ENCODE measurements at places on chromosomes 6 and 20.

GRCh38 chr20:48275286-48276020 is 490.2 kb upstream of the SULF2 start:
- DNase-seq = no peak

DNA sequence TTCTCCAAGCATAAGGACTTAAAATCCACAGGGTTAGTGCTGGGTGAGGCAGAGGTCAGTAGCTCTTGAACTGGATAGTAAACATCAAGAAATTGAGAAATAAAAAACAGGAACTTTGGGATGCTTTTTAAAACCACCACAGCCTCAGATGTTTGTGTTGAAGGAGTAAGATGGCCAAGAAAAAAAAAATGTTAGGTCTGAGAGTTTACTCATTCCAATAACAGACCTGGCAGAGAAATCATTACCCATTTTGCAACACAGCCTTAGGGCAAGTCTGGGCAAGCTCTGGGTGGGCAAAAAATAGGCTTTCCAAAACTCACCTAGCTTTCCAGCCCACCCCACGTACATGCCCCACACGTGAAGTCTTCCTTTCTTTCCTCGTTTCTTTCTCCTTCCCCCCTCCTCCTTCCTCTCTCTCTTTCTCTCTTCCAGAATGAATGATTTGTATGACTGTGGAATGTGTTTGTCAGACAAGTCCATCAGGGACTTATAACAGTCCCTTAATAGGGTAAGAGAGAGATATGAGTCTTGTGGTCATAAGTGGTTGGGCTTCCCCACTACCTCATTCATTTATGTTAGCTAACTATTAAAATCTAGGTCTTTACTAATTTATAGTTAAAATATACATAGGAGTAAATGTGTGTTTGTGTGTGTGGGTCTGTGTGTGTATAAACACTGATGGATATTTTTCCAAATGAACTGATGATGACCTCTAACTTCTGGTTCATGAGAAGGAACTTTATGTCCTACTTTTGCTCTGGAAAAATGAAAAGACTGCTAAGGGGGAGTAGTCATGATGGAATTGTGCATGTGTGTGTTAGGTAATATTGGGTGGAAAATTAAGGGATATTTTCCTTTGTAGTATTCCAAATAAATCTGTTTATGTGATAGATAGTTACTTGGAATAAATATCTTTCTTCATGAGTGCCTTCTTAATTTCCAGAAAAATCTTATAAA is 18.0 kb upstream of the DSE start:
- DNase-seq = no peak

GRCh38 chr6:132007474-132008190 is 56.5 kb upstream of the CCN2 start:
- DNase-seq = no peak

- no peak for DNase-seq
Observed at GRCh38 chr20:37351689-37352607, 6.0 kb downstream of the SRC start.

DNA sequence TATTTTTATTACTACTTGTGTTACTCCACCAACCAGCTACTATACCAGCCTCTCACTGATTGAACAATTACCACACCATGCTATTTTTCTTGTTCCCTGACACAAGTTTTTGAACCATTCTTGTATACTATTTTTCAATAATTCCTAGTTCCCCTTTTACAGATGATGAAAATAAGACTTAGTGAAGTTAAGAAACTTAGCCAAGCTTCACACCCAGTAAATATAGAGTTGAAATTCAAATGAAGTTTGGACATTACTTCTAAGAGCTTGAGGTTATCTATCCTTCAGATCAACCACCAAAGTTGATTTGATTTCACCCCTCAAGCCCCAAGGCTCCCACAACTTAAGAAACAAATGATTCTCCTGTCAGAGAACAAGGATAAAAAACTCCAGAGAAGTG is 13.1 kb upstream of the BCAS1 start:
- no peak for DNase-seq

DNA sequence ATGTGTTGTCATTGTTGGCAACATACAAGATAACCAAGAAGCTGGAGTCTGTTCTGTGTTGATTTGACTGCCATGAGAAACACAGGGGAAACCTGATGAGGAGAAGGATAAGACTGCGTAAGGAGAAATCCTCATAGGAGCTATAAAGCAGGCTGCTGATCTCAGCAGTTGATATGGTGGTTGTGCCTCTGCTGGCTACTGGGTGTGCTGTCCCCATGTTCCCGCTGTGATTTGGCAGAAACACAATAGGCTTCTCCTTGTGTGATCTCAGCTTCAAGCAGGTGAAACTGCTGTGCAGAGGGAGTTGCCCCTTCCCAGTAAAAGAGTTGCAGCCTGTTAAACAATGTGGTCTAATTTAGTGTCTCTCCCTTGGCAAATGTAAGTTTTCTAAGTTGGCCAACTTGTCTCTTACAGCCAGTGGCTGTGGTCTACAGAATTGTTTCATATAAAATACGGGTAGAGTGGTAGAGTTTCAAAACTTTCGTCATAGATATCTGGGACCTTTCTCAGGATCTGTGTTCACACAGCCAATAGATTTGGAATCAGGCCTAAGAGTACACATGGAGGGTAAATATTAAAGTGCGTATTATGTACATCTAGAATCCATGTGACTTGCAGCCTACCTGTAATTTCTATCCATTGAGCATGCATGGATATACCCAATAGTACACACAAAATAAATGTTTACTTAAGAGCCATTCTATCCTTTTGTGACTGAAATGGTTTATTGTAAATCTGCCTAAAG is 78.4 kb downstream of the RNF144B start:
- no peak for DNase-seq

DNA sequence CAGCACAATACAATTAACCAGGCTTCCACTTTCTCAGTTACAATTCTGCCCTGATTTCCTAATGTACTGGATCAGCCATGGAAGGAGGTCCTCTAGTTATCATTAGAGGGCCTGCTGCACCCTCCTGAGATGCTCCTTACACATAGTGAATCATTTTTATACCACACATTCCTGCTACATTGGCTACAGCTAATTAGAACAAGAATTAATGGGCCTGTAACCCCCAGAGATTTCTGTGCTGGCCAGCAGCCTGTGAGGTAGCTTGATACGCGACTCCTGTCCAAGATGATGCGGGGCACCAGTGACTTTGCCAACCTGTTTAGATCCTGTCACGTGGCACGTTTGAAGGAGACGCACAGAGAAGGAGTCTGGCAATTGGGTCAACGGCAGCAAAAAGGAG is 422.8 kb downstream of the EPM2A start:
- no peak for DNase-seq

GRCh38 chr6:15184441-15184861 is 61.4 kb upstream of the JARID2 start:
- DNase-seq = no peak

DNA sequence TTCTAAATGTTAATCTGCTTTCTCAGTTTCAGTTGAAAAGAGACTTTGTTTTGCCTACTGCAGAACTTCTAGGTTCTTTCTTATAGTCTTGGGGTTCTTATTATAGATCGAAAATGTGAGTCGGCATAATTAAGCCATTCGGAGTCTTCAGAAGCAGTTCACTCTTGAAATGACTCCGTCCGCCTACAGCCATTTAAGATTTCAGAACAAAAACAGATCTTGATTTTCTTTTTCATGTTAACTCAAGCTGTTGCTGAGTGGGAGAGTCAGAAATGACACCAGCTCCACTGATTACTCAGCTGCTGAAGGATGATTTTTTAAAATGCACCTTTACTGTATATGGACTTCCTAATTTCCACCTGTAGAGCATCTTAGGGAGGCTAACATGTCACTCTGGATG is 15.9 kb downstream of the PRDM1 start:
- no peak for DNase-seq

DNA sequence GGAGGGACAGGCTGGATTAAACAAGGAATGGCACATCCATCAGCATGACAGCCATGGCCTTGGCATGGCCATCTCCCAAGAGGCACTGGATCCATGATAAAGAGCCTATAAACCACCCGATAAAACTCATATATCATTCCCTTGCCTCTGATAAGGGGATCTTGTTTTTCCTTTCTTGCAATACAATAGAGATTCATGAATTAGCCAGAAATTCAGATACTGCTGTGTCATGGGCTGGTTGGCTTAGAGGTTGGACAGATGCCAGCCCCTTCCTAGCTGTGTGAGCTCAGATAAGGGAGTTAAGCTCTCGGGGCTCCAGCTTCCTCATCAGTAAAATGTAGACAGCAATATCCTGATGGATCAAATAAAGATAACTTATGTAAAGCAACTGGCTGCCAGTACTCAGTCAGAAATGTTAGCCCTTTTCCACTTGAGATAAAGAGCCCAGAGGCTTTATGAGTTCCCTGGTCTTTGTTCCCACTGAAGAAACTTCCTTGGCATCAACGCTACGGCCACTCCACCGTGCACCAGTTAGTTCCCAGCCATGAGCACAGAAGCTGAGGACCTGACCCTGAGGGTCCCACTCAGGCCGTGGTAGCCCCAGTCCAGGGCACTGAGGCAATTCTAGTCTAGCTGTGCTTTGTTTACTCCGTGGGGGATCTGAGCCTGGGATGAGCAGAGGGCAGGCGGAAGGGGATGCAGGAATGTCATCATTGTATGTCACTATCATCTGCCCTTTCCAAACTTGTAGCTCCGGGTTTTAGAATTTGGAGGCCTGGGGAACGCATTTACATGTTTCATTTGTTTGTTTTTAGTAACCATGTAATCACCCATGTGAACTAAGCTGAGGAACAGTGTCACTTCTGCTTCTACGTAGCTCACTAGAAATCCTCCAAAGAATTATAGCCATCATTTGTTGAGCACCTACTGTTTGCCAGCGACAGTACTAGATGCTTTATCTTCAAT is 67.2 kb upstream of the TBC1D7 start:
- DNase-seq = peak; percentile 58

DNA sequence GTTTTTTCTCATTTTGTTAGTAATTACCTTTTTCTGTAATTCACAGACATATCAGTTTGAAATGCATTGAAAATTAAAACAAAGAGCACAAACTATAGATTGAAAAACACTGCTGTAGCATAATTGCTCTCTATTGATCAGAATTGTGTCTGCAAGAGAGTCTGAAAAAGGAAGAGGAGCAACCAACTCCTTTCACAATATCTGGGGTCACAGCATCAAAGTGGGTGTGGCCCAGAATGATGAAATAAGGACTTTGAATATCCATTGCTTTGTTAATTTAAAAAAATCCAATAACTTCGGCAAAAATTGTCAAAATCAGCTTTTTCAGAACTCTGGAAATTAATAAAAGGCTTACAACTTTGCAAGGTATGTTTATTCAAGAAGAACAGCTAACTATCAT is 99.2 kb downstream of the MYLK4 start:
- no peak for DNase-seq

DNA sequence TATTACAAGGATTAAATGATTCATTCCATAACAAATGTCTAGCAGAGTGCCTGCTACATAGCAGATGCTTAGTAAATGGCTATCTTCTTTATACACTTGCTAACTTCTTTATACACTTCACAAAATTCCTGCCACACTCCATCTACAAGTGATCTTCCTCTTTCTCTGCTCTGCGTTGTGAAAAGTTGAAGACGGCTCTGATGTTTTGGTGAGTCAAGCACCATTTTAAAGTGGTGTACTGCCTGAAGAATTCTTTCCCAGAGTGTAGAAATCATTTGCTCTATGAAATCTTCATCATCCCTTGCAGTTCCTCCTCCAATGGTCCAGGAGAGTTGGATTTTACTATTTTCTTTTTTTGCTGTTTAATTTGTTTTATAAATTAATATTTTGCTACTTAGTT is 74.9 kb downstream of the TNFAIP3 start:
- DNase-seq = no peak

- DNase-seq = no peak
Observed at GRCh38 chr6:116579143-116579542, 7.8 kb downstream of the RWDD1 start.

- DNase-seq = no peak
Observed at GRCh38 chr6:10271982-10272381, 142.9 kb downstream of the TFAP2A start.

DNA sequence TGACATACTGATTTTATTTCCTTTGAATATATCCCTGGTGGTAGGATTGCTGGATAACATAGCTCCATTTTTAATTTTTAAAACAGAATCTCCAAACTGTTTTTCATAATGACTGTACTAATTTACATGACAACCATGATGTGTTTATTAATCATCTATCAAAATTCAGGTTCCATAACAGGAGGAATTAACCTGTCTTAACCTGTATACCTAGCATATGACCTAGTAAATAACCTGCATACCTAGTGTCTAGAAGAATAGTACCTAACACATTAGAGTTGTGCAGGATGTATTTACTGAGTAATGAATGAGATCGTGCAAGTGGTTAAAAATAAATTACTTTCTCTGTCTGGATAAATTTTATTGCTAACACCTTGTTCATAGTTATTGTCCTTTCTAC is 45.8 kb upstream of the ARHGAP18 start:
- no peak for DNase-seq

- no peak for DNase-seq
Observed at GRCh38 chr20:10328897-10329255, 105.1 kb downstream of the MKKS start.

- no peak for DNase-seq
Observed at GRCh38 chr20:2162823-2163166, 61.2 kb downstream of the STK35 start.
